ENCODE measurements at places on chromosomes 6 and 20.
A peak's percentile ranks its signal among the peaks of the same experiment; 100 is the strongest.

- no peak for DNase-seq
Observed at GRCh38 chr6:39876111-39876510, 58.2 kb downstream of the MOCS1 start.

- DNase-seq, result no peak
Observed at GRCh38 chr6:9225441-9225871, 790.1 kb upstream of the SLC35B3 start.

- no peak for DNase-seq
Observed at GRCh38 chr6:90178384-90178855, 118.2 kb downstream of the BACH2 start.

DNA sequence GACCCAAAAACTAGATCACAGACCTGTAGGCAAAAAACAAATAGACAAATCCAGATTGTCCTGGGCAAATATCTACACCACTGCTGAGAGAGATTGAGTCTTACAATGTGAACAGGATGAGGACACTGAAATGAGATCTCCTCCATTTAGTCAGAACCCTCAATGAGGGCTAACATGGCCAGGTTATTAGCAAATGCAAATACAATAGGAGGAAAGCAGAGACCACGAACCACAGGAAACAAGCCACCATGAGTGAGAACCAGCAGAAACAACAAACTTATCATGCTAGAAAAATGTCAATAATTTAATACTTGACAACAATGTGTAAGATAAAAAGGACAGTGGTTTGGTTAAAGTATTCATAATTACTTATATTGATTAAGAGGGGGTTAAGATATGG lies 162.8 kb downstream of the SYNE1 start:
- no peak for DNase-seq

GRCh38 chr6:16739329-16739801 lies 21.9 kb downstream of the ATXN1 start:
- DNase-seq, result no peak

- DNase-seq, result no peak
Observed at GRCh38 chr20:34085544-34086040, 26.5 kb downstream of the EIF2S2 start.

- no peak for DNase-seq
Observed at GRCh38 chr6:18997375-18997826, 610.3 kb downstream of the RNF144B start.

GRCh38 chr6:37788259-37788658 lies 31.3 kb upstream of the ZFAND3 start:
- no peak for DNase-seq

DNA sequence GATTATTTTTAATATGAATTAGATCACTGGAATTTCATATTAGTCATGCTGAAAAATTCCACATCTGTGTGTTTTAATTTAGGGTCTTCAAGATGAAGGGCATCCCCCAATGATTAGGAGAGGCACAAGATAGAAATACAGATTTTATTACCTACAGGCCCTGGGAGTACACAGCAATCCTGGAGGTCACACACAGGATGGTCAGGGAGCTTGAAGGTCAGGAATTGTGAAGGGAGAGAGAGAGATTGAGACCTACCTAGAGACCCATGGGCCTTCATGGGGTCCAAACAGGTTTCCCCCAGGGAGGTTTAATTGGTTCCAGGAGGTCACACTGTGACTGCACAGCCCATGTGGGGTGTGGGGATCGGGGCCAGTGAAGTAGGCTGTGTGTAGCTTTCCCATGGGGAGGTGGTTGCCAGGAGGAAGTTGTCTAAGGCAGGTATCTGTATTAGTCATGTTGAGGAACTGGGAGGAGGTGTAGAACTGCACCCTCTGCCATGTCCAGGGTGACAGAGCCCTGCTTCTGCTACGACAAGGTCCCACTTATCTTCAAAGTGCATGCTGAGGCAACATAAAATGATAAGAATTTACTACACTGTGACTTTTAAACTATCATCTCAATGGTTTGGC lies 18.3 kb downstream of the SNX9 start:
- DNase-seq, result no peak

GRCh38 chr6:36625158-36625919 lies 31.2 kb downstream of the SRSF3 start:
- no peak for DNase-seq

- DNase-seq, result no peak
Observed at GRCh38 chr20:10131732-10132345, 86.8 kb upstream of the SNAP25 start.

- no peak for DNase-seq
Observed at GRCh38 chr6:68740828-68741500, 105.9 kb downstream of the ADGRB3 start.

DNA sequence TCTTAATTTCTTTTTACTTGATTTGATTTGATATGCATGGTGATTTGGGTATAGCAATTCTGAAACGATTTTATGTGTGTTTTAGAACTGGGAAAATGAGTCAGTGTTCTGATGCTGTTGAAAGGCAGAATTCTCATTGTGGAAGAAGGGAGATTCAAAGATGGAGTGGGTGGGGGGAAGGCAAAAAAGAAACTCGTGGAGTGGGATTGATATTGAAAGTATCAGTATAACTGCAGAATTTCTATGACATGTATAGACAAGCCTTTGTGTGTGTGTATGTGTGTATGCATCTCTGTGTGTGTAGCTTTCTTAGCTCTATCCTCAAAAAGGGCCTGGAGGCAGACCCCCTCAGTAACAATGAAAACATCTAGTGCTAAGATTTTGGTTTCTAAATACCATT lies 184.3 kb upstream of the OLIG3 start:
- no peak for DNase-seq

GRCh38 chr6:111444794-111445193 lies 38.2 kb downstream of the REV3L start:
- DNase-seq, result no peak

DNA sequence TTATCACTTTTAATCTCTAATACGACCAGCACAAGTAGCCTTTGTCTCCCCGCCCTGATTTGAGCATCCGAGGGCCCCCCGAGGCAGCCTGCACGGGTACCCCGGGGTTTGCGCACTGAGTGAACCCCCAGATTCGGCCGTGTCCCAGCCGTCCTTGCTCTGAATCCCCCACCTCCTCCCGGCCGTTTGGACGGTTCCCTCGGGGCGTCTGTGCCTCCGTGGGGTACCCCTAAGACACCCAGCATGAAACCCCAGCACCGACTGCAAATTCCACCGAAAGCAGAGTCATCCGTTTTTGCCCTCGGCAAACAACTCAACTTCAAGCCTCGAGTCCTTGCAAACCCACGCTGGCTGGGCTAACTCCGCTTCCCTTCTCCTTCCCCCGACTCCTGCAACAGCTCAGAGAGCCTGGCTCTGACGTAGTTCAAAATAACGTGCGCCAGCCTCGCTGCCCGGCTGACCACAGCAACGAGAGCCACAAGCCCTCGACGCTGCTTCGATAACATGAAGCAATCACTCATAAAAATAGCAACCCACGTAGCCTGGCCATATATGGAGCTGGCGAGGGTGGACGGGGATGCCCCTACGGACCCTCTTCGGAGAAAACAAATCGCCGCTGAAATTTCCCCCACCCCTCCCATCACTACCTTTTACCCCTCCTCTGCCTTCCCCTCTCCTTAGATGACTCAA lies 764 bp upstream of the SNAP25 start:
- peak; percentile 33 for DNase-seq

- no peak for DNase-seq
Observed at GRCh38 chr6:121042766-121043165, 291.5 kb downstream of the TBC1D32 start.

GRCh38 chr20:47295921-47296426 lies 60.5 kb downstream of the ZMYND8 start:
- DNase-seq, result no peak

- no peak for DNase-seq
Observed at GRCh38 chr6:25713824-25714223, 40.7 kb upstream of the SLC17A4 start.

- DNase-seq, result no peak
Observed at GRCh38 chr20:32534661-32535240, 50.4 kb downstream of the NOL4L start.

GRCh38 chr6:70398783-70399728 lies 14.3 kb upstream of the FAM135A start:
- no peak for DNase-seq

GRCh38 chr6:127813699-127814027 lies 87.2 kb downstream of the THEMIS start:
- no peak for DNase-seq

DNA sequence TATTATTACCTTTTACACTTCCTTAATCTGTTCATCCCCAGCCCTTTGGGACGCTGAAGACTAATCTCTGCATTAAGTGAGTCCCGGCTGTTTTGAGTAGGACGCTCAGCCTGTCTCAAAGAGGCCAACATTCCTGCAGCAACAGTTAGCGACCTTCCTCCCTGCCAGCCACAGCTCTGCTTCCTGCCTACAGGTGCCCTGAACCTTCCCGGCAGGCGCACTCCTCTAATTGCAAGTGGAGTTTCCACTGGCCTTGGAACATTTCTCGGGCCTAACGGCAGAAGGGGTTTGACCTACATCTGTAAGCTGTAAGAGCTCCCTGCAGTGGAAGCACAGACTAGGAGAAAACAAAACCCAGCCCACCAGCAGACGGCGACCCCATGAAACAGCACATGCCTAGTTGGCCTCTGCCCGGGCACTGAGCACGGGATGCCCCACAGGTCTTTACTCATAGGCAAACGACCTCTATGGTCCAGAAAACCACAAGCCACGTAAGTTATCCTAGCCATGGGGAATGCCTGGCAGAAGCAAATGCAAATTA lies 137.9 kb downstream of the DTNBP1 start:
- DNase-seq, result no peak

GRCh38 chr6:146359131-146359530 lies 184.5 kb upstream of the RAB32 start:
- DNase-seq, result no peak

GRCh38 chr6:123788319-123788718 lies 15.3 kb upstream of the NKAIN2 start:
- DNase-seq, result no peak

- DNase-seq, result no peak
Observed at GRCh38 chr6:158765499-158766068, 53.6 kb downstream of the EZR start.

DNA sequence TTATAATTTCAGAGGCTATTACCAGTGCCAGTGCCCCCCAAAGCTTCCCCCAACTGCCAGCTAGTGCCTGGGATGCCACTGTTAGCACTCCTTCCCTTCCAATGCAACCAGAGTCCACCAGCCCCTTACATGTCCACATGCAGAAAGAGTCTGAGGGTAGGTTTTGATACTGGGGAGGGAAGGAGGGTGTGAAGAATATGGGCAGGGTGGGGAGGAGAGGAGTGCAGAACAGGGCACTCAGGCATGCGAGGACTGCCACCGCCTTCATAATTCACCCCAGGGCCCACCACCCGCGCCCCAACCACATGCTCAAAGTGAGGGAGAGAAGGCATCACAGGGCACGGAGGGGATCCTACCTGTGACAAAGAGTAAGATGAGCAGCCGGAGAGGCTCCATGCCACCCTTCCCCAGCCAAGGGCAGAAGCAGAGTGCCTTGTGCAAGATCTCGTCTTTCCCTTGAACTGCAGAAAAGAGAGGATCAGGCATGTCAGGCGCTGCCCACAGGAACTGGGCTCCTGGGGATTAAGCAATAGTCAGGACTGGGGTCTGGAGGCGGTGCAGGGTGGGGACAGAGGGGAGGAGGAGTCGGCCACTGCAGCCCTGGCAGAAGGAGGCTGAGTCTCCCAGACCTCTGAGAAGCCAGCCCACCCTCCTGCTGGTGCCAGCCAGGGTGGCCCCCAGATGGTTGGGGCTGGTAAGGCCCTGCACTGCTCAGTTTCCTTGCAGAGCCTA lies at the start of gene TREM2:
Gene TREM2, minus strand, starts transcription at position 430 of the 732 bp plus-strand sequence. Its CDS starts 34 bp downstream, at position 396.
- no peak for DNase-seq

DNA sequence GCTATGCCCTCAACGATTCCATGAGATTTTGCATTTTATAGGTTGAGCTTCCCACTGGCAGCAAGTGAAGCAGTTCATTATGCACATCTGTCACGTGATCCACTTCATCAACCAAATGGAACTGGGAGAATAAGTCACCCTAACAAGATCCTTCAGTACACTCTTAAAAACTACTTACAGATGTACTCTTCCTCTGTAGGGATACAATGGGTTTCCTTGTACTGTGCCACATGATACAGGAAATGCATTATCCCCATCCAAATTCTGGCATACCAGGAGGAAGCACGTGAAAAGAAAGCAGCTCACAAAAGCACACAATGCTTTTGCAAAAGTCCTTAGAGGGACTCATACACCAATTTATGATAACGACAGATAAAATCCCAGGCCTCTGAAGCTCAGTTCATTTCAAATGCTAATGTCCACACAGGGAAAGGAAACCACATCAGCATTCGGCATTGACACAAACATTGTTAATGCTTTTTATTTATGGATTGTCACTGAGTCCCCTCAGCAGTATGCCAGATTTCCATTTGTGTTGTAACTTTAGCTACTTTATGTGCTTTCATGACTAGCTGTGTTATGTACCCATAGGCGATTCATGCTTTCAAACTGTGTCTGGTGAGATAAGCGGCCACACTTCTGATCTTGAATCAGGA lies 58.1 kb upstream of the REV3L start:
- no peak for DNase-seq

DNA sequence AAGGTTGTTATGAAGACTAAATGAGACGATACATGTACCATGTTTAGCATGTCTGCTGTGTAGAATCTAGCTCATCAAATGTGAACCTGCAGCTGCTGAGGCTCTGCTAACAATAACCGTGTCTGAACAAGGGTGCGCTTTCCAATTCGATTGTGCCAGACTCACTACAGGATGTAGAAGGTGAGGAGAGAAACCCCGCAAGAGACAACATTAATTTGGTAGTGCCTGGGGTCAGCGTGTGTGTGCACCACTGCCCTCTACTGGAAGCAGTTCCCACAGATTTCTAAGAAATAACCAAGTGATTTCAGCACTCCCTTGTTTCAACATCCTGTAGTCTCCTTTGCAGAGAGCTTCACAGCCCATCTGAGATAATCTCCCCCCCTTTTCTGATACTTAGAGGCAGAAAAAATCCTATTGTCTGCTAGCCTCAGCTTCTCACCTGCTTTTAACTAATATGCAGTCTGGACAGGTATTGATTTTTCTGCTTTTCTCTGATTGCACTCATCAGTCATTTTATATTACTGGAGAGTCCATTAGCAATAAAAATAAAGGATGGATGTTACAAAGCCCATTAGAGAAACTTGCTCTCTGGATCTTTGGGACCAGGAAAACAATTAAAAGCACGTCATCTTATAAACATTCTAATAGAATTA lies 96.7 kb upstream of the BACH2 start:
- DNase-seq, result peak; percentile 17

- peak; percentile 99 for DNase-seq
Observed at GRCh38 chr20:50980071-50980681, 21.6 kb downstream of the MOCS3 start.

DNA sequence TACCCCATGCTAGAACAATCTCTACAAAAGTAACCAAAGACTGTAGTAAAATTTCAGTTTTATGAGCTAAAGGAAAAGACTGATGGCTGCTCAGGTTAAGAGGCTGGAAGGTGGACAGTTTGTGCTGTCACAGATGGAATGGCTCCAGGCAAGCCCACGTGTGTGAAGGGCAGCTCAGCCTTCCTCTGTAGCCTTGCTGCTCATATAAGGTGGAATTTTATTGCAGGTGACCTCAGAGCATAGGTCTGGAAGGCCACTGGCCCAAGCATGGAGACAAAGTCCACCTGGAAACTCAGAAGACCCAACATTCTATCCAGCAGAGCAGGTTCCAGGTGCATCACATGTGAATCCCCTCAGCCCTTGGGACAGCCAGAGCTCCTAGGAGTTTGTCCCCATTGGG lies 53.6 kb downstream of the KAT14 start:
- DNase-seq, result no peak

- DNase-seq, result no peak
Observed at GRCh38 chr6:127077886-127078285, 40.6 kb upstream of the RSPO3 start.

- DNase-seq, result peak; percentile 72
Observed at GRCh38 chr20:33812152-33812849, 1.2 kb downstream of the CHMP4B start.

Data from amniotic stem cell (primary cell).